ENCODE measurements at places on chromosomes 6 and 20. TPM values are rescaled to one million over a fixed set of nuclear protein-coding genes. Genes with fewer than 3 reads are reported as not detected.

Gene F13A1
- total RNA-seq = 110 TPM

Gene LAMA4
- 261 TPM for total RNA-seq

Gene OR2B6
- total RNA-seq = not detected

Gene BTNL2
- not detected for total RNA-seq

Gene GRM4
- total RNA-seq = not detected

Gene RHAG
- total RNA-seq = 1.4 TPM

Gene FAM83C
- not detected for total RNA-seq

Gene MAFB
- 77.5 TPM for total RNA-seq

Gene PREP
- total RNA-seq = 17.9 TPM

Gene CRISP2
- not detected for total RNA-seq

Gene GMPR
- 41.9 TPM for total RNA-seq

Gene FAM184A
- 11.2 TPM for total RNA-seq

Gene PRL
- total RNA-seq = not detected

Gene TBC1D20
- total RNA-seq = 37.6 TPM

Gene PLN
- 262 TPM for total RNA-seq

Gene SLC16A10
- total RNA-seq = 5.3 TPM

Gene B3GAT2
- 0.13 TPM for total RNA-seq

Gene ZKSCAN3
- total RNA-seq = 4.8 TPM

Gene ESF1
- 14.6 TPM for total RNA-seq

Gene PHACTR1
- 3.6 TPM for total RNA-seq

Gene CCR6
- total RNA-seq = not detected

Gene RAET1E
- not detected for total RNA-seq

Gene CASS4
- 6.6 TPM for total RNA-seq

Data from esophagus muscularis mucosa (tissue), 4 donors.